ENCODE measurements at places on chromosomes 7 and 10. TPM values are rescaled to one million over a fixed set of nuclear protein-coding genes. Genes with fewer than 3 reads are reported as not detected.
A peak's percentile ranks its signal among the peaks of the same experiment; 100 is the strongest.

DNA sequence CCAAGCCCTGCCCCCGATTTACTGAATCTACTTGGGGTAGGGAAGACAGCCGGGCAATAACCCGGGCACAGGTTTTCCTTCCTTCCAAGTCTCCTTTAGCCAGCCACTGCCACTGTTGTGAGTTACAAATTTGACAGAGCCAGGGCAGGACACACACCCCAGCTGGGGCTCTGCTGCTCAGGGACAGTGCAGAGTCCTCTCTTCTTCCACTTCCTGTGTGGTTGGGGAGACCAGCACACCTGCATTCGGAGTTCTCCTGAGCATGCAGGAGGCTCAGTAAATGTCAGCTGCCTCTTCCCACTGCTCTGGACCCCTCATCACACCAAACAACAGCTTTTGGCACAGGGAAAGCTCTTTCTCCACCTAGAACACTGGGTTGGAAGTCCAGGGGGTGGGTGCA is 21.3 kb downstream of the CHST15 start:
- H3K27ac ChIP-seq: no peak overlapping the region
- H3K36me3 ChIP-seq: no peaks in the 10 kb centered on the region
- H3K4me3 ChIP-seq: no peak overlapping the region
- H3K27me3 ChIP-seq: no peaks in the 10 kb centered on the region
- DNase-seq: no peak

DNA sequence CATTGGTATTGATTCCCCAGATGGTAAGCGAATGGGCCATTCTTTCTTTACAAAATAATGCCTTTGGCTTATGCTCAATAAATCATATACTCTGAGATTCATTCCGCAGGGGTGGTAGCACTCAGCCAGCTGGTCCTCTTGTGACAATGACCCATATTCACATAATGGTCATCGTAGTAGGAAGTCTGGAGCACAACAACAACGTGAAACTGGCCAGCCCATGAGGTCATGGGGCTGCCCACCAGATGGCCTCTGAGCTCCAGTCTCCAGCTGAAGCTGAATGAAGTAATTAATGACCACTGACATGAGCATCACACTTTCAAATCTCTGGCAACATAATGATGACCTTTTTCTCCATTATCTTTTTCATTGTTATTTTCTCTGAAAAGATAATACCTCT is 42.3 kb upstream of the SORCS1 start:
- no peaks in the 10 kb centered on the region for H3K4me1 ChIP-seq
- no peak overlapping the region for H3K4me3 ChIP-seq
- no peak for DNase-seq
- H3K27me3 ChIP-seq: no peaks in the 10 kb centered on the region
- H3K36me3 ChIP-seq: no peaks in the 10 kb centered on the region
- H3K27ac ChIP-seq: no peak overlapping the region

DNA sequence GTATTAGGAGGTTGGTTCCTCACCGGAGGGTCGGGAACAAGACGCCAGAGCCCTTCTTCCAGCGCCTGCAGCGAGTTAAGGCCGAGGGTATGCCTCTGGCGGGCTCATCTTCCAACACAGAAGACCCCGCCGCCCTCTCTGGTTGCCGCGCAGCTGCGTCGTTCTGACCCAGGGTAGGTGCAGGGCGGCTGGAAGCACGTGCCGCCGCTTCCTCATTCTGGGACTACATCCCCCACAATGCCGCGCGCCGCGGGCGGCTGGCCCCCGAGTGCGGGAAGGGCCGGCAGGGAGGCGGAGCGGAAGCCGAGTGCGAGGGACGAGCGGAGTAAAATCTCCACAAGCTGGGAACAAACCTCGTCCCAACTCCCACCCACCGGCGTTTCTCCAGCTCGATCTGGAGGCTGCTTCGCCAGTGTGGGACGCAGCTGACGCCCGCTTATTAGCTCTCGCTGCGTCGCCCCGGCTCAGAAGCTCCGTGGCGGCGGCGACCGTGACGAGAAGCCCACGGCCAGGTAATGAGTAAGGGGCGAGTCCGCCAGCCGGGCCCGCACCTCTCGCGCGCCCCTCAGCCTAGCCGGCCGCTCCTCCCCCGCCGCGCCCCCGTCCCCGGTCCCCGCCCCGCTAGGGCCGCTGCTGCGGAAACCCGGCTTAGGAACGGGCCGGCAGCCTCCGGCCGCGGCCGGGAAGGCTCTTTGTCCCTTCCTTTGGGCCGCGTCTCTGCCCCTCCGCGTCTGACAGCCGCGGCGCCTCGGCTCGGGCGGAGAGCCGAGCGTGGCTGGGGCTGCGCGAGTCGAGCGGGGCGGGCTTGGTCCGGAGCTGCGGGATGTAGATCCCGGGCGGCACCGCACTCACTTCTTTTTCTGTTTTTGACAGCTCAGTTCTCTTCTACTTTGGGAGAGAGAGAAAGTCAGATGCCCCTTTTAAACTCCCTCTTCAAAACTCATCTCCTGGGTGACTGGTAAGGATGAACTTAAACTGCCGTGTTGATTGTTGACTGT is at the start of gene CCDC126:
Gene CCDC126, plus strand, starts transcription at position 289 of the 998 bp plus-strand sequence. CDS start 13,934 bp downstream, outside the sequence.
- H3K27me3 ChIP-seq: no peaks in the 10 kb centered on the region
- H3K4me3 ChIP-seq: peak within 1 kb of the TSS; percentile 68
- H3K27ac ChIP-seq: peak within 1 kb of the TSS; percentile 90
- H3K36me3 ChIP-seq: no peaks in the 10 kb centered on the region

- no peaks in the 10 kb centered on the region for H3K36me3 ChIP-seq
- no peak overlapping the region for H3K27ac ChIP-seq
- no peaks in the 10 kb centered on the region for H3K4me1 ChIP-seq
- DNase-seq: no peak
- H3K27me3 ChIP-seq: no peaks in the 10 kb centered on the region
Observed at GRCh38 chr10:106089855-106090254, 1074.7 kb downstream of the SORCS1 start.

AKR1D1 gene
- total RNA-seq: not detected

HABP2 gene
- total RNA-seq: 0.09 TPM

PRR15 gene
- total RNA-seq: 1.3 TPM

- H3K36me3 ChIP-seq: no peaks in the 10 kb centered on the region
- H3K4me1 ChIP-seq: peaks cover 58% of the 10 kb centered on the region
- H3K27ac ChIP-seq: peak within 1 kb of the TSS; percentile 81
- no peak for DNase-seq
- peak within 1 kb of the TSS; percentile 62 for H3K4me3 ChIP-seq
- H3K27me3 ChIP-seq: peaks cover 20% of the 10 kb centered on the region
Observed at GRCh38 chr7:519484-520390, at the start of gene PDGFA. Gene PDGFA (minus strand): TSS chr7:519846. CDS start chr7:519001, 845 bp downstream.

GOLGA7B gene
- total RNA-seq: 1.6 TPM

GRCh38 chr7:67752227-67752626 is 755.6 kb downstream of the TYW1 start:
- H3K36me3 ChIP-seq: no peaks in the 10 kb centered on the region
- no peak overlapping the region for H3K27ac ChIP-seq
- H3K27me3 ChIP-seq: no peaks in the 10 kb centered on the region
- no peaks in the 10 kb centered on the region for H3K4me1 ChIP-seq
- H3K4me3 ChIP-seq: no peak overlapping the region

- no peaks in the 10 kb centered on the region for H3K27me3 ChIP-seq
- H3K4me1 ChIP-seq: peaks cover 64% of the 10 kb centered on the region
- no peaks in the 10 kb centered on the region for H3K36me3 ChIP-seq
- peak overlapping the region; percentile 29 for H3K27ac ChIP-seq
- H3K4me3 ChIP-seq: no peak overlapping the region
- DNase-seq: no peak
Observed at GRCh38 chr7:30906515-30907240, 5.0 kb upstream of the AQP1 start.

CDK6 gene
- total RNA-seq: 33.8 TPM

GRCh38 chr10:29306688-29307087 is 17.8 kb downstream of the LYZL1 start:
- no peaks in the 10 kb centered on the region for H3K27me3 ChIP-seq
- no peak overlapping the region for H3K27ac ChIP-seq
- no peaks in the 10 kb centered on the region for H3K36me3 ChIP-seq
- H3K4me3 ChIP-seq: no peak overlapping the region

DNA sequence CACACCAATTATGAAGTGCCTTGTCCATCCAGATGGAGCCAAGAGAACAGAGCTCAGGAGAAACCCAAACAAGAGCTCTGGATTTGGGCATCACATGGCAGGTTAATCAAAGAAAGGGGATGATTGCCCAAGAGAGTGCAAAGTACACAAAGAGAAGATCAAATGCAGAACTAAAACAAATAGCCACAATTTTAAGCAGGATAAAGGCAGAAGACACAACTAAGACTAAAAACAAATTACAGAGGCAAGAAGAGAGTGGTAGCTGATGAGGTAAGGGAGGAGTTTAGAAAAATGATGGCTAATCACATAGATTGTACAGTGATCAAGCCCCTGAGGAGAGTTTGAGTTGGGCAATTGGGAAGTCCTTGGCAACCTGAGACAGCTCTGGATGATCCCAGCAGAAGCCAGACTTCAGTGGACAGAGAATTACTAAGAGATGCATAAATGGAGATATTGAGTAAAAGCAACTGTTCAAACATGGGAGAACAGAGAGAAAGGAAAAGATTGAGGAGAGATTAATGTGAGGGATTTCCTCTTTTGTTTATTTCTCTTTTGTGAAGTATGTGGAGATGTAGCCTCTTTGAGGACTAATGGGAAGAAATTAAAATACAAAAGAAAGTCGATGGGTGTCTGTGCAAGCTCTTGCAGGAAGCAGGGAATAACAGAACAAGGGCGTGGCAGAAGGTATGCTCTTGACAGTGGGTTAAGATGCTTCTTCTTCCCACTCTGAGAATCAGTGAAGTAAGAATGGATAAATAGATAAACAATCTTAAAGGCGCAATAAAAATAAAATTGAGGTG is 101.9 kb downstream of the LRRN3 start:
- no peaks in the 10 kb centered on the region for H3K27me3 ChIP-seq
- H3K36me3 ChIP-seq: no peaks in the 10 kb centered on the region
- DNase-seq: no peak

EXOC4 gene
- 45.4 TPM for total RNA-seq

DMBT1 gene
- not detected for total RNA-seq

- no peaks in the 10 kb centered on the region for H3K36me3 ChIP-seq
- peaks cover 27% of the 10 kb centered on the region for H3K4me1 ChIP-seq
- peak overlapping the region; percentile 45 for H3K27ac ChIP-seq
- H3K27me3 ChIP-seq: peaks cover 68% of the 10 kb centered on the region
- no peak for DNase-seq
- peak overlapping the region; percentile 61 for H3K4me3 ChIP-seq
Observed at GRCh38 chr7:159145490-159145855, 806 bp upstream of the VIPR2 start.

- peak overlapping the region; percentile 10 for H3K27ac ChIP-seq
- no peaks in the 10 kb centered on the region for H3K27me3 ChIP-seq
- no peaks in the 10 kb centered on the region for H3K36me3 ChIP-seq
Observed at GRCh38 chr7:51279391-51280023, 37.1 kb downstream of the COBL start.

GRCh38 chr7:105985229-105985628 is 22.2 kb downstream of the CDHR3 start:
- DNase-seq: no peak

GRCh38 chr10:128209862-128210214 is 83.6 kb upstream of the MKI67 start:
- H3K4me1 ChIP-seq: no peaks in the 10 kb centered on the region
- no peak overlapping the region for H3K4me3 ChIP-seq
- H3K27ac ChIP-seq: no peak overlapping the region
- H3K27me3 ChIP-seq: peaks cover 15% of the 10 kb centered on the region
- no peaks in the 10 kb centered on the region for H3K36me3 ChIP-seq

- H3K27me3 ChIP-seq: peaks cover 6% of the 10 kb centered on the region
- no peak overlapping the region for H3K27ac ChIP-seq
- no peaks in the 10 kb centered on the region for H3K4me1 ChIP-seq
- H3K4me3 ChIP-seq: no peak overlapping the region
- H3K36me3 ChIP-seq: no peaks in the 10 kb centered on the region
Observed at GRCh38 chr10:70908406-70909296, 20.3 kb upstream of the PCBD1 start.

HMX3 gene
- total RNA-seq: not detected

TMEM168 gene
- 18.0 TPM for total RNA-seq

GRCh38 chr10:17609523-17610079 is 7.6 kb downstream of the HACD1 start:
- H3K27ac ChIP-seq: no peak overlapping the region
- DNase-seq: no peak
- no peaks in the 10 kb centered on the region for H3K36me3 ChIP-seq

- H3K27ac ChIP-seq: no peak overlapping the region
- no peak overlapping the region for H3K4me3 ChIP-seq
- no peak for DNase-seq
- peaks cover under 1% of the 10 kb centered on the region for H3K27me3 ChIP-seq
- H3K36me3 ChIP-seq: no peaks in the 10 kb centered on the region
- H3K4me1 ChIP-seq: peaks cover 3% of the 10 kb centered on the region
Observed at GRCh38 chr7:26370011-26370410, 78.3 kb downstream of the SNX10 start.

- H3K36me3 ChIP-seq: no peaks in the 10 kb centered on the region
- no peak for DNase-seq
- H3K27ac ChIP-seq: no peak overlapping the region
- no peaks in the 10 kb centered on the region for H3K4me1 ChIP-seq
- no peak overlapping the region for H3K4me3 ChIP-seq
Observed at GRCh38 chr7:54823776-54824175, 64.8 kb upstream of the SEC61G start.

DNA sequence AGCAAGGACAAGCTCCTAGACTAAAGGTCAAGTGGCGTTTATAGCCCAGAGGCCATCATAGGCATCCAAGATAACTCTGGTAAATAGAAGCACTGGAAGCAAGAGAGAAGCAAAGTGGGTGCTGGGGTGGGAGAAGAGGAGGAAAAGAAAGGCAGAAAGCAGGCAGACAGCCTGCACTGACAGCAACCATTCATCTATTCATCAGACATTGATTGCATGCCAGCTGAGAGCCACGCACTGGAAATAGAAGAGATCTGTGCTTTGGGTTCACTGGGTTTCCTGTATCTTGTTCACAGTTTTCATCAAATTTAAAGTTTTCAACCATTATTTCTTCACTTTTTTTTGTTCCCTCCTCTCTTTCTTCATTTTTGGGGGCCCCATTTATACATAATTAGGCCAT is 4.7 kb upstream of the SLIT1 start:
- DNase-seq: no peak
- H3K27ac ChIP-seq: no peak overlapping the region
- H3K27me3 ChIP-seq: peaks cover 8% of the 10 kb centered on the region
- no peaks in the 10 kb centered on the region for H3K36me3 ChIP-seq

PRKG1 gene
- total RNA-seq: 5.2 TPM

VSTM4 gene
- 0.80 TPM for total RNA-seq

DNA sequence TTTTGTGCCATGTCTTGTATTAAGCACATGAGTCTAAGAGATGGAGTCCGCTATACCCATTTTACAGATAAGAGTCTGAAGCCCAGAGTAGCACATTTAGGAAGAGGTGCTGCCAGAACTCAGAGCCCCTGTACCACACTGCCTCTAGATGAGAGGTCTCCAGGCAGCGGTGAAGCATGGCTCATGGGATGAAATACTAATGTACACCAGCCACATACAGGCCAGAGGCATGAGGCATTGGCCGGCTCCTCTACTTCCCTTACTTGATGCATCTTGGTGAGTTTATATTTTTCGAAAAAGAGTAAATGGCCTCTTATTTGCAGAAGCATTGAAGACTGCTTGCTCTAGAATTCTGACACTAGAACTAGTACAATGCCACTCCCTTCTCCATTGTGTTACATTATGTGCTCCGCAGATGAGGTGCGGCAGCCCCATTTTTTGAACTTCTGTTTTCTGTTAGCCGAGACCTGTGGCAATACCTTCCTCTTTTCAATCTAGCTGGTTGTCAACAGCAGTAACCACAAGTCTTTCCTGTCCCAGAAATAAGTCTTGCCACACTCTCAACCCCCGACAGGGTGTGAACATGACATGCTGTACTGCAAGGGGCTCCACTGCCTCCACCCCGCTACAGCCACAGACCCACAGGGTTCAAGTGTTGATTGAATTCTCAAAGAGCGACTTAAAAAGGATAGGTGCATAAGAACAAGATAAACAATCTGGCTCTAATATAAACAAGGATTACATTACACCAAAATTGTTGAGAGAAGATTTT is 145.3 kb downstream of the CELF2 start:
- H3K36me3 ChIP-seq: no peaks in the 10 kb centered on the region
- peak; percentile 61 for DNase-seq
- no peak overlapping the region for H3K4me3 ChIP-seq
- H3K27me3 ChIP-seq: no peaks in the 10 kb centered on the region

All from esophagus squamous epithelium (tissue), 5 donors.